ENCODE measurements at places on chromosomes 11 and 22.

DNA sequence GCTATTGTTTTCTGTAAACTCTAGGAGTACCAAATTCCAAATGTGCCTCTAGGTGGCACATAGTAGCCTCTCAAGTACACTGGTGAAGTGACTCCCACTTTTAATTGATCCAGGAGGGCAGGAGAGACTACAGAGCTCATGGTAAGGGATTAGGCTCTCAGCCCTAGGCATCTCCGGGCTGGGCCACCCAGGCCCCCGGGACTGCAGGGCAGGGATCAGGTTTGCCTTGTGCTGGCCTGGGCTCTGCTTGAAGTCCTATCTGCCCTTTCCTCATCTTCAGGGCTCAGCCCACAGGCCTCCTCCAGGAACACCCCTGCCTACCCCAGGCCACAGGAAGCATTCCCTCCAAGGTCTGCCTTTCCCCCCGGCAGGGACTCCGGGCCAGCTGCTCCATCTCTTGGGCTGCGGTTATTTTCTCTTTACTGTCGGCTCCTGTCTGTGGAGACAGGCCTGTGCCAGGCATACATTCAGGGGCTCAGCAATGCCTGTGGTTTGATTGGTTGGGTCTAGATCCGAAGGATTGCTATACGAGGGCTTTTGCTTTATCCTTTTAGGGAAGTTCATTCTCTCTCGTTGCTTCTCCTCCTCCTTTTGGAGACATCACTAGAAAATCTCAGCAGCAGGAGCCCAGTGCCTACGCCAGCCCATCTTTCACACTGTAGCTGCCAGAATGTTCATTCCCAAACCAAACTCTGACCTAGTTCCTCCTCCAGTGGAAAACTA, 32.8 kb downstream of the PARVA start:
- no peak for DNase-seq

DNA sequence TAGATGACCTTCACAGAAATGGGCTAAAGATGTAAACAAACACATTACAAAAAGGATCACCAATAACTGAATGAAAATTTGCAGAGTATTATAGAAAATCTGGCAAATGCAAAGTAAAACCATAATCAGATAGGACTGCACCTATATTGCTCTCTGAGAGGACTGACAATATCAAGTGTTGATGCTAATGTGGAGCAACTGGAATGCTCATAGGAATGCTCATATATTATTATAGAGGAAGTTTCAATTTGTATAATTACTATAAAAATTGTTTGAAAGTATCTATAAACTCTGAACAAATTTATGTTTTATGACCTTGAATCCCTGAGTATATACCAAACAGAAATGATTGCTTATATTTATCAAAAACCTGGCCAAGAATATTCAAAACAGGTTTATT, 18.4 kb upstream of the TEAD1 start:
- DNase-seq, result no peak

GRCh38 chr11:16997624-16998023, 16.6 kb downstream of the PLEKHA7 start:
- no peak for DNase-seq

GRCh38 chr22:39612811-39613548, 42.4 kb downstream of the CACNA1I start:
- DNase-seq, result no peak

GRCh38 chr11:65444314-65445051, 21.9 kb downstream of the NEAT1 start:
- DNase-seq, result no peak

GRCh38 chr11:66418168-66418985, 2.5 kb upstream of the NPAS4 start:
- DNase-seq, result peak; percentile 42

- DNase-seq, result no peak
These were observed 69.2 kb downstream of the AMOTL1 start for GRCh38 chr11:94837317-94837716.

DNA sequence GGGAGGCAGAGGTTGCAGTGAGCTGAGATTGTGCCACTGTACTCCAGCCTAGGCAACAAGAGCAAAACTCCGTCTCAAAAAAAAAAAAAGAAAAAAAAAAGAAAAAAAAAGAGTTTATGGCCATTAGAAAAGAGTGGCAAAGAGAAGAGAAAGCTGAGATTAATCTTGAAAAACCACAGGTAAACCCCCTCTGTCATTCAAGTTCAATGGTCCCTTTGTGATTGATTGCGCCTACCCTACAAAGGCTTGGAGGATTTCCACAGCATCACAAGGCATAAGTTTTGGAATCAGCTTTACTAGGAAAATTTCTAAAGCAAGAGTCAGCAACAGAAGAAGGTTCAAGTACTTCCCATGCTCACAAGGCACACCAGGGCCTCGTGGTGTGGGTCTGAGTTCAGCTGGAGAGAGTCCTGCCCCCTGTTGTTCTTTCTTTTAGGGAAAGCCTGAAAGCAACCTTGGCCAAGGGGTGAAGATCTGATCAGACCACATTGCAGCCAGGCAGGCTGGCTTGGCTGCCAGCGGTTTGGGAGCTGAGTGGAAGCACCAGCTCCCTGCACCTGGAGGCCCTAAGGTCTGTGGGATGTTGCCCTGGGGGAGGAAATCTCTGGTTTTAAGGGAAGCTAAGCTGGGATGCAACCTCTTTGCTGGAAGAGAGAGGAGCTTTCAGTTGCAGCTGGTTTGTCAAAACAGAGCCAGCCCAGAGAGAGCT, 41.8 kb downstream of the SLN start:
- no peak for DNase-seq

- DNase-seq, result no peak
These were observed 135.3 kb downstream of the CCDC34 start for GRCh38 chr11:27227736-27228135.

- no peak for DNase-seq
These were observed 36.1 kb downstream of the PDGFD start for GRCh38 chr11:104127828-104128227.

- DNase-seq, result no peak
These were observed 69.0 kb downstream of the MED15 start for GRCh38 chr22:20576445-20576816.

- no peak for DNase-seq
These were observed 34.5 kb upstream of the PRSS23 start for GRCh38 chr11:86765878-86766277.

- DNase-seq, result no peak
These were observed 200.8 kb upstream of the ZC3H12C start for GRCh38 chr11:109892321-109892794.

DNA sequence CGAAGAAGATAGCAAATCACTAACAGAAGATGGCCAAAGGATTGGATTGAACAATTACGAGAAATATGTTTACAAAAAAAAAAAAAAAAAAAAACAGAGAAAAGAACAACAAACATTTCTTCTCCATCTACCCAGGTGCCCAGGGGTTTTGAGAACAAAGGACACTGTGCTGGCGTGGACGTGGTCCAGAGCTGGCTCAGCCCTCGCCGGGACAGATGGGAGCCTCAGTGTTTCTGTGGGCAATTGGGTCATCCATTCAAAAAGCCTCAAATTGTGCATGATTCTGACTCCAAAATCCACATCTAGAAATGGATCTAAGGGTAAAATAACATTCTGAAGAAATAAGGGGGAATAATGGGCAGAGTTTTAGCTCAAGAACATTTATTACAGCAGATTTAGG, 63.1 kb downstream of the DHCR7 start:
- DNase-seq, result no peak

DNA sequence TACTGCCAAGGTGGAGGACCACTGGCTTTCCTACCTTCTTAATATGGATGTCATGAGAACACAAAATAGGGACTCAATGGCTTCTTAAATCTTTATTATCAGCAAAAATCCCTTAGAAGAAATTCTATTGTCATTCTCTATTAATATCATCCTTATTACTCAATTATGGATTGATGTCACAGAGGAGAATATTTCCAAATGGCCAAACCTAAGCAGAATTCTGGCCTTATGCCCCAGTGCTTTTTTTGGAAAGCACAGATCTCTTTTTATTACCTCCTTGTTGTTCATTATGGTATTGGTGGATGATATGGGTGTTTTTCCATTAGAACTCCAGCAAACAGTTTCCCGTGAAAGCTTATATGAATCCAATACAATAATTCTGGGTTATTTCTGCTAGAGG, 9.9 kb downstream of the CRTAM start:
- DNase-seq, result no peak

GRCh38 chr11:77413850-77414460, 59.9 kb downstream of the PAK1 start:
- no peak for DNase-seq

DNA sequence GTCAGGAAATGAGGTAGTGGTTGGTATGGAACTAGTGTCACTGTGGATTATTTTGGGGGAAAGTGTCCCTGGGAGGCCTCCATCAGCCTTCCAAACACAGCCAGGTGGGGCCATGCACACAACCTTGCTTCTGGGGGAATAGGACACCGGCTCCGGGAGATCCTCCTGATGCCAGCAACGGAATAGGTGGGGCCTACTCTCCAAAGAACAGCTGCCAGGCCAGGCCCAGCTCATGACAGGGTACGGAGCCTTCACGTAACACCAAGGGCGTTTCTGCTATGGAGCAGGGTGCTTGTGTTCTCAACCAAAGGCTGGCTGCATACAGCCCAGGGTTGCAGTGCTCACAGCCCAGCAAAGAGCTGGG, 30.6 kb upstream of the LINC01488 start:
- no peak for DNase-seq

GRCh38 chr11:86180851-86181250, 63.7 kb upstream of the EED start:
- no peak for DNase-seq

- DNase-seq, result no peak
These were observed 393.1 kb downstream of the SOX6 start for GRCh38 chr11:15963266-15963665.

GRCh38 chr11:65529475-65530156, 4.7 kb downstream of the SCYL1 start:
- no peak for DNase-seq

GRCh38 chr22:26536056-26536761, 23.9 kb upstream of the TFIP11 start:
- no peak for DNase-seq

DNA sequence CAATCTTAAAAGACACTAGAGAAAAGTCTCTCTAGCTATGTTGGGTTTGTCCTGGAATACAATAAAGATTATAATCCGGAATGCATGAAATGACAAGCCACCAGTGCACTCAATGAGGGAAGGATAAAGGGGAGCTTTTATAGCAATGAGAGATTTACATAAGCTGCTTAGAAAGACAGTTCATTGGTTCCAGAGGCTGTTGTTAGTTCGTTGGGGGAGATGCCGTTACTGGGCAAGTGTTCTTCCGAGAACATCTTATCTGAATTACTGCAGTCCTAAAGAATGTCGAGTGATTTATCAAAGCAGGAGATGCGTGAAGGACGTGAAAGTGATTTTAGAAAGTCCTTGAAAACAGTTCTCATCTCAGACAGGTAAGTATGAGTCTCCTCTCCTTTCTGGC, 33.6 kb downstream of the SYN3 start:
- no peak for DNase-seq

GRCh38 chr11:66492161-66492865, 12.1 kb downstream of the DPP3 start:
- no peak for DNase-seq

- no peak for DNase-seq
These were observed 21.7 kb upstream of the CLDN5 start for GRCh38 chr22:19545935-19546207.

- DNase-seq, result no peak
These were observed 34.1 kb downstream of the OTOG start for GRCh38 chr11:17581036-17581731.

- DNase-seq, result no peak
These were observed 68.9 kb upstream of the HEPHL1 start for GRCh38 chr11:93952082-93952780.

DNA sequence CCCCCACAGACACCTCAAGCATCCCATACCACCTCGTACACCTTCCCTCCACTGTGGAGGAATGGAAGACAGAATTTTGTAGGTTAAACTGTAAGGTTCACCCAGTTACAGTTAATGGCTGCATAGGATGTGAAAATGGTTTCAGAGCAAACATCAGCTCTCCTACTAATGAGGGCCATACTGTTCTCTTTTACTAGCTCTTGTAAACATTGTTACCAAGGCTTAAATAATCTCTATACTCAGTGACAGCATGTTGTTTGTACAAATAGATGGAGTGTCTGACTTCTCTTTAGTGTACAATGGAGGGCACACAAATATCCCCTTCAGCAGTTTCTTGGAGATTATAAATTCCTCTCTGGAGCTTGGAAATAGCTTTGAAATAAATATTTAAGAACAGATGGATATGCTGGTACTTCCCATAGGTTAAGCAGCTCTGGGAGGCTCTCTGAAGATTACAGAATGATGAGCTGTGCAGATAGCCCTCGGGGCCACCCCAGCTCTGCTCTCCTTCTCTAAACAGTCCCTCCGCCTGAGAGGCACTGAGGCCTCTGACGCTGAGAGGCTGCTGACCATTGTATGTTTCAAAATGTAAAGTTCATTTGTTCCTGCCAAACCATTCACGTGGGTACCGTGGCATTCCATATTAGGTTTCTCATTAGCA, 25.7 kb downstream of the TTC12 start:
- no peak for DNase-seq

DNA sequence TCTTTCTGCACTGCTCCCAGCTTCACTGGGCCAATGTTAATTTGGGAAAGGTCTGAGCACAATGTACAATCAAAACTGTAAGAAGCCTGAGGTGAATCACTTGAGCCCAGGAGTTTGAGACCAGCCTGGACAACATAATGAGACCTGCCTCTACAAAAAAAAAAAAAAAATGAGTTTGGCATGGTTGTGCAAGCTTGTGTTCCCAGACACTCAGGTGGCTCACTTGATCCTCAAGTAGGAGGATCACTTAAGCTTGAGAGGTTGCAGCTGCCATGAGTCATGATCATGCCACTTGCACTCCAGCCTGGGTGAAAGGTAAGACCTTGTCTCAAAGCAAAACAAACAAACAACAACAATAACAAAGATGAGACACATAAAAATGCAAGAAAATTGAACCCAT, 38.6 kb upstream of the SC5D start:
- no peak for DNase-seq

DNA sequence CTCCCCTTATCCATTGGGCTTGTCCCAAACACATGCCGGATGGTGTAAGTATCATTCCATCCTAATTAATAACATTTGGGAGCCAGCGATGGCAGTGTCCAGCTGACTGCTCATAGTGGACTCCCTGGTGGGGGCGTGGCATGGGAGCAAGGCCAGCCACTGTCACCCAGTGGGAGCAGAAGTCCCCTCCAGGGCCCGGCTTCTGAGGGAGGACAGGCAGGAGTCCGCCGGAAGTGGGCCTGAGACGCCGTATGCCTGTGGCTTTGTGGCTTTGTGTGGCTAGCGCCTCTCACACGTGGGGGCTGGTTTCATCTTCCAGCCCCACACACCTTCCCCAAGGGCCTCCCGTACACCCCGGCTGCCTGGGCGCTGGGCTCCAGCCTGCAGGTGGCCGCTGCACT, 124.5 kb downstream of the KCNQ1 start:
- DNase-seq, result no peak

DNA sequence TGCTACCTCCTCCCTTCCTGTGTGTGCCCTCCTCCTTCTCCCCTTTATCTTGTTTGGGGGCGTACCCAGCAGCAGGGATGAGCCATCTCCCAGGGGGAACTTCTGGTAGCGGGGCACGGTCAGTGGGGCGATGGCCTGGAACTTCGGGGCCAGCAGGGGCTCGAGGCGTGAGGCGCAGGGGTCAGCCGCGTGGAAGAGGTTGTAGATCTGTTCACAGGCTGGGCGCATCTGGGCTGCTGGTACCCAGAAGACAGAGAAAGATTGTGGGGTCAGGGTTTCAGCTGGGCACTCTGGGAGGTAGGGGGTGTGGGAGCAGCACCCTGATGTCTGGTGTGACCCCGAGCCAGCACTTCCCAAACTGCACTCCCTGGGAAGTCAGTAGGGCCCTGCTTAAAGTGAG, 9.1 kb downstream of the PITPNM1 start:
- no peak for DNase-seq

Measured in stimulated activated CD4-positive, alpha-beta T cell treated with anti-CD3 and anti-CD28 coated beads, TNF-alpha, amount 100 ng/mL, for 4 hours (primary cell).